ENCODE measurements at places on chromosomes 11 and 22.

GRCh38 chr22:18028817-18029527, 4.6 kb upstream of the MICAL3 start:
- no peak for DNase-seq

DNA sequence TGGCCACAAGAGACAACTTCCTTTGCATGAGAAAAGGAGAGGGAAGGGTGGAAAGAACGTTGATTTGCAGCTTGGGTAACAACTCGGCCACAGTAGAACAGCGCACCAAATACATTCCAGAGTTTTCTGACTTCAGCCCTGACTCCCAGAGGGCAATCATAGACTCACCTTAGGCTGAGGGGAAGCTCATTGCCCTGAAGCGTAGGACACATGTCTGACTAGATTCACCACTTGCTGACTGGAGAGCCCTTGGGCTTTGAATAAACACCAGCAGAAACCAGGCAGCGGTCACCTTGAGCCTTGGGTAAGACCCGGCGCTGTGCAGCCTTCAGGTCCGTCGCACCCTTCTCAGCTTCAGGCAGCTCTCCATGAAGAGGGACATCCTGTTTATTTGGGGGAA, 151.8 kb upstream of the GRIA4 start:
- no peak for DNase-seq

- DNase-seq = no peak
Observed at GRCh38 chr11:108226036-108226435, 3.2 kb downstream of the ATM start.

DNA sequence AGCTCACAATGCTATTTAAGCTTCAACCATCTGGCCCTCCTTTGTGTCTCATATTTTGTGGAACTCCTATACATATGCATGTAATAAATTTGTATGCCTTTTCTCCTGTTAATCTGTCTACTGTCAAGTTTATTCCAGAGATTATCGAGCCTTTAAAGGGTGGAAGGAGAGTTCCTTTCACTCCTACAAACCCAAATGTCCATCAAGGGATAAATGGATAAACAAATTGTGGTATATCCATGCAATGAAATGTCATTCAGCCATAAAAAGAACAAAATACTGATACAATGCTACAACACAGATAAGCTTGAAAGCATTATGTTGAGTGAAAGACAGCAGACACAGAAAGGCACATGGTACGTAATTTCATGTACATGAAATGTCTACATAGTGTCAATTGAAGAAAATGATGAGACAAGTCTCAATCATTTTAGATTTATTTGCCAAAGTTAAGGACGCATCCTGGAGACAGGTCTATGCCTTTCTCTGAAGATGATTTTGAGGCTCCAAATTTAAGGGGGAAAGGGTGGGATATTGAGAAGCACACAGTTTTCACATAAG, 17.7 kb upstream of the FEZ1 start:
- no peak for DNase-seq

DNA sequence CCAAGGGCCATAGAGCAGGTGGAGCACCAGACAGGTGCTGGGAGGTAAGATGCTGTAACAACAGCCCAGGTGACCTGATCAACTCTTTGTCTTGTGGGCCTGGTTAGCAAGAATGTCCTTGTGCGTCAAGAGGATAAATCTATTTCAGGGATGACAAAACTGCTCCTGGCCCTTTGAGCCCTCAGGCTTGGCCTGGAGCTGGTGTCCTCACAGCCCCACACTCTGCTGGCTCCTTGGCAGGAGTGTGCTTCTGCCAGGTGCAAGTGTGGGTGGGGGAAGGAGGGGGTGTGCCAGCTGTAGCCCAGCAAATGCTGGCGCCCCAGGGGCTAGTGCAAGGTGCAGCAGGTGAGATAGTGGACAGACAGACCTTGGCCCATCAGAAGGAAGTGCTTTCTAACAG, 19.5 kb downstream of the AMPD3 start:
- DNase-seq = no peak
